ENCODE measurements at places on chromosomes 12 and 14. TPM values are rescaled to one million over a fixed set of nuclear protein-coding genes. Genes with fewer than 3 reads are reported as not detected.

Gene DEGS2
- total RNA-seq = 0.58 TPM

Gene PTPN6
- total RNA-seq = not detected

DNA sequence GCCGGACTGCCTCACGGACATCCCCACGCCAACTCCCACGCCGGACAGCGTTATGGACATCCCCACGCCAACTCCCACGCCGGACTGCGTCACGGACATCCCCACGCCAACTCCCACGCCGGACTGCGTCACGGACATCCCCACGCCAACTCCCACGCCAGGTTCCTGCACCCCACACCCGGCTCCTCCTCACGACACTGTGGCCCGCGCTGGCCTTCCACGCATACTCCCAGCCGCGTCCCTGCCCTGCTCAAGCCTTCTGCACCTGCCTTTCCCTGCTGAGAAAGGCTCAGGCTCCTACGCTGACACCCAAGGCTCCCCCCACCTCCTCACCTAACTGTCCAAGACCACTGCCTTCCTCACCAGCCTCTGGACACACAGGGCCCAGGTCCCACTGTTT is 9.7 kb downstream of the CACNA2D4 start:
- no peak for DNase-seq

Gene C12orf43
- 12.8 TPM for total RNA-seq

Gene HOTAIR
- 7.0 TPM for total RNA-seq

- peak; percentile 43 for DNase-seq
Measured at GRCh38 chr12:109110988-109111495, 5.3 kb upstream of the ACACB start.

GRCh38 chr14:64725261-64725815 is 21.1 kb downstream of the PLEKHG3 start:
- DNase-seq = no peak

DNA sequence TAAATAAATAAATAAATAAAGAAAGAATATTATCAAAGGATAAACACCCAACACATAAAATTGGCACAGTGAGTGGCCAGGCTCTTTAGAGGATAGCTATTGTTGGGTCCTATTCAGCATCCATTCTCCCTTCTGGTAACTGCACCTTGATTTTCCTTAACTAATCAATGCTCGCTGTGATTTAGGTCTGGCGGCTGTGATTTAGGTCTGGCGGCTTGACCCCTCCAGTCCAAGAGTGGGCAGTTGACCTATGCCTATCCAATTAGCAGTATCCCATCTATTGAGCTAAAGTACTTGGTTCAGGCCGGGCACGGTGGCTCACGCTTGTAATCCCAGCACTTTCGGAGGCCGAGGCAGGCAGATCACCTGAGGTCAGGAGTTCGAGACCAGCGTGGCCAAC is 9.7 kb upstream of the SLC15A4 start:
- no peak for DNase-seq

Gene PPM1H
- 1.6 TPM for total RNA-seq

Gene MFAP5
- total RNA-seq = 22.7 TPM

Gene PLEKHG7
- total RNA-seq = not detected

GRCh38 chr14:21268617-21269251 is 508 bp downstream of the HNRNPC start:
- peak; percentile 48 for DNase-seq

GRCh38 chr12:44526655-44527182 is 349.4 kb downstream of the NELL2 start:
- no peak for DNase-seq

Gene E2F7
- total RNA-seq = 18.0 TPM

DNA sequence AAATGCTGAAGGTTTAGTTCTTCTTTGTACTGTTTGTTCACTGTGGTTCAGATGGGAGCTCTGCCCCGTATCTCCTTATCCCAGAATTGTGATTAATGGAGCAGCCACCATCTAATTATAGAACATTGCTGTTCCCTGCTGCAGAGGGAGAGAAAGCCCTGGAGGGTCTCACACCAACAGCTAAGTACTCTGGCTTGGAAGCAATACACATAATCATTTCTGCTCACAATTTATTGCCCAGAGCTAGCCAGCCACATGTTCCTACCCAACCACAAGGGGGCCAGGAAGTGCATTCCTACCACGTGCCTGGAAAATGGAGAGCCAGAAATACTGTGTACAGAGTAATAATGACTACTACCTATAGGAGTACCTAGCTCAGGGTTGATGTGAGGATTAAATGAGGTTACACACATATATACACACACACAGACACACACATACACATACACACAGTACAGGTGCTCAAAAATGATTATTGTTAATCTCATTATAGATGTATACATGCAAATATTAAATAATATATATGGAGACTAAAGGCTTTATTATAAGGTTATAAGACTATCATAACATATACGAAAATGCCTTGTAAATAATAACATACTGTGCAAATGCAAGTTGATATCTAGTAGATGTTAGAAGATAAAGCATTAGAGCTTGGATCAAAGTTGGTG is 22.3 kb downstream of the MSRB3 start:
- peak; percentile 34 for DNase-seq

DNA sequence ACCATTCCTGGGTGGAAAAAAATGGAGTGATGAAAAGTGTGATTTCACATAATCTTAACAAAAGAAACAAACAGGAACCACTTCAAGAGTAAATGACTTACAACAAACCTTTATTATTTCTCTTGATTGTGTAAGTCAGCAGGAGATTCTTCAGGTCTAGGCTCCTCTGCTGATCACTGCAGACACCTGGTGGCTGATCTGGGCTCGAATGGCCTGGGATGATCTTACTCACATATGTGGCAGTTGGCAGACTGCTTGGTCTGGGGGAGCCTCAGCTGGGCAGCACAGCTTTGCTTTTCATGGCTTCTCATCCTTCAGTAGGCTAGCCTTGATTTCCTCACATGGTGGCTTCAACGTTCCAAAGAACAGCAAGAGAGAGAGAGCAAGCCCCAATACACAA is 215.4 kb upstream of the PRICKLE1 start:
- no peak for DNase-seq

- DNase-seq = no peak
Measured at GRCh38 chr12:112875608-112876007, 31.2 kb upstream of the OAS1 start.

DNA sequence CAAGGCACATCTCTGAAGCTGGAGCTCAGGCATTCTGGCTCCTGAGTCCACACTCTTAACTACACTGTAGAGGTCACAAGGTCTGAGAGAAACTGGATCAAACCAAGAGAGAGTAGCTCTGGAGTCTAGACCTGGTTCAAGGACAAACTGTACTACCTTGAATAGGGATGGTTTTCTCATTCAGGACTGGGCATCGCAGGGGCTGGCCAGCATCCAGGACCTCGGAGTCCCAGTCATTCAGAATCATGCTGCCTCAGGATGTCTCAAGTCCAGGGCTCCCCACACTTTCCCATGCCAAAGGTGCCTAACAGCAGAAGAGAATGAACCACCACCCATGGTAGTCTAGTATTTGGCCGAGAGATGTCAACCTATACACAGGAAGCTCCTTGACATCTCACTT is 13.1 kb upstream of the PLEKHD1 start:
- DNase-seq = no peak

DNA sequence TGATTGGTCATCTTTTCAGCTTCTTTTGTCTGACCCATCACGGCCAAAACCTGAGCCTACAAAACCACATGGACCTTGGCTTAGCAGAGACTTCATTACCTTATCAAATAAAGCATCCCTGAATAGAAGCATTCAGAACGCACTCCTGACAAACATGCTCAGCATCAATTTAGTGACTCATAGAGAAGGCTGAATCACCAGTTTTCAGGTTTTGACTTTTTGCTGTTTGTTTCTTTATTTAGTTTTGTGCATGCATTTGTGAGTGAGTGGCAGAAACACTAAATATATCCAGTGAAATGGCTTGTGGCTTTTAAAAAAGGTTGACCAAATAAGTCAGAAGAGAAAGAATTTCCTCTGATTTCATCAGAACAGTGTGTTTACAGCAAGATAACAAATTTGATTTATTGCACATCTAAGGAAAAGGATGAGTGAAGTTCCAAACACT is 19.0 kb upstream of the OVCH1 start:
- DNase-seq = peak; percentile 54

Gene CCDC197
- not detected for total RNA-seq

DNA sequence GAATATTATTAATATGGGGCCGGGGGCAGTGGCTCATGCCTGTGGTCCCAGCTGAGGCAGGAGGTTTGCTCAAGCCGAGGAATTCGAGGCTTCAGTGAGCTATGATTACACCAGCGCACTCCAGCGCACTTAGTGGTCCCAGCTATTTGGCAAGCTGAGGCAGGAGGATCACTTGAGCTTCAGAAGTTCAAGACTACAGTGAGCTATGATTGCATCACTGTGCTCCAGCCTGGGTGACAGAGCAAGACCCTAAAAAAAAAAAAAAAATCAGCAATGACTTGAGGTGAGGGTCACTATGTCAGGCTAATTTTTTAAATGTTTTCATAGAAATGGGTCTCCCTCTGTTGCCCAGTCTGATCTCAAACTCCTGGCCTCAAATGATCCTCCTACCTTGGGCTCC is 243.4 kb downstream of the RBM19 start:
- no peak for DNase-seq

Gene COL2A1
- total RNA-seq = not detected

GRCh38 chr12:16553457-16553856 is 52.5 kb downstream of the LMO3 start:
- peak; percentile 41 for DNase-seq

Gene HRK
- total RNA-seq = not detected

Gene ETV6
- total RNA-seq = 3.9 TPM

GRCh38 chr12:119258149-119258548 is 76.4 kb upstream of the CCDC60 start:
- DNase-seq = no peak

Gene CCDC177
- not detected for total RNA-seq

DNA sequence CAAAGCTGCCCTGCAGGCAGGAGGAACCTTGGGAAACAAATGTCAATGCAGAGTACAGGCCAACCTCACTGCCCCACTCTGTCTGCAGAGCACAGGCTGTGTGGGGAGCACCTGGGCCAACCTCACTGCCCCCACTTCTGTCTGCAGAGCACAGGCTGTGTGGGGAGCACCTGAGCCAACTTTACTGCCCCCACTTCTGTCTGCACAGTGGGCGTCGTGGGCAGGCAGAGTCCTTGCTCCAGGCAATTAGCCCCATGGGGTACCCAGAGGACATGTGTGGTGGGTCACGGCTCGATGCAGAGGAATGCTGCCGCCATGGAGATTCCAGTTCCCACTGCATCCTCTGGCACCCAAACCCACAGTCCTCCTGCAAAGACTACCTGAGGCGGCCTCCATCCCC is 26.2 kb downstream of the BRF1 start:
- no peak for DNase-seq

DNA sequence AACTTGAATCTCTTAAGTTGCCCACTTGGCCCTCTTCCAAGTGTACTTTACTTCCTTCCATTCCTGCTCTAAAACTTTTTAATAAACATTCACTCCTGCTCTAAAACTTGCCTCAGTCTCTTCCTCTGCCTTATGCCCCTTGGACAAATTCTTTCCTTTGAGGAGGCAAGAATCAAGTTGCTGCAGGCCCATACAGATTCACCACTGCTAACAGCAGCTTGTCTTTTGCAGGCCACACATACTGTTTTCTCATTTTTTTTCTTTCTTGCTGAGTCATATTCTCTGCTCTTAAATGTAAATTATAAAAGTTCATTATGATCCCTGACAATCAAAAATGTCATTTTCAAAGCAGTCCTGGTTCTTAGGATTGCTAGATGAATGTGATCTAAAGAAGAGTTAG is 1820.8 kb upstream of the FLRT2 start:
- DNase-seq = no peak

GRCh38 chr14:51073731-51074130 is 21.2 kb downstream of the TRIM9 start:
- DNase-seq = no peak

Gene TSPAN19
- 0.06 TPM for total RNA-seq

DNA sequence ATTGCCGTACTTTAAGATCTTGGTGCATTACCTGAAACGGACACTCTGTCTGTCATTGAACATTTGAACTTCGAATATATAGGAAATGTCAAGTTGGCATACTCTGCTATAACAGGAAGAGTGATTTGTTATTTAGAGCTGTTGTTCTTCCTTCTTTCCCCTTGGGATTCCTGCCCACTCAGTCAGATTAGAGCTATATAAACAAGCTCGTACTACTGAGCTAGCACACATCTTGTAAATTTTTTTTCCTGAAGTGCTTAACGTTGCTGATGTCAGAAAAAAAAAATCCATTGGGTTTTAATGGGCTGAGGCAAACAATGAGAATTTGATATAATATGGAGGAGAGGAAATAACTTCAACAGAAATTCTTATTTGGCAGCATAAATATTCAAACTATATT is 26.8 kb downstream of the RGS6 start:
- no peak for DNase-seq

Gene GPR84
- not detected for total RNA-seq

DNA sequence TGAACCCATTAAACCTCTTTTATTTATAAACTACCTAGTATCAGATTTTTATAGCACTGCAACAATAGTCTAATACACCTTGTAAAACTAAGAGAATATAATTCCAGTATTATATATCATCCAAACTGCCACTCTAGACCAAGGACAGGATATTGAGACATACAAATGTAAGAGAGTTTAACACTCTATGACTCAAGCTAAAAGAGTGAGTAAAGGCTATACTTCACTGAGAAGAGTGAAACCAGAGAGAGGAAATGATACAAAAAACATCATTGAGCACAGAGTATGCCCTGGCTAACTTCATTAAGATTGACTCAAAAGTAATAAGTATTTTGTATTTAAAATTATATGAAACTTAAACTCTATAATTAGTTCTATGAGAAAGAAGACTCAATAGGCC is 1951.9 kb upstream of the SEL1L start:
- no peak for DNase-seq

DNA sequence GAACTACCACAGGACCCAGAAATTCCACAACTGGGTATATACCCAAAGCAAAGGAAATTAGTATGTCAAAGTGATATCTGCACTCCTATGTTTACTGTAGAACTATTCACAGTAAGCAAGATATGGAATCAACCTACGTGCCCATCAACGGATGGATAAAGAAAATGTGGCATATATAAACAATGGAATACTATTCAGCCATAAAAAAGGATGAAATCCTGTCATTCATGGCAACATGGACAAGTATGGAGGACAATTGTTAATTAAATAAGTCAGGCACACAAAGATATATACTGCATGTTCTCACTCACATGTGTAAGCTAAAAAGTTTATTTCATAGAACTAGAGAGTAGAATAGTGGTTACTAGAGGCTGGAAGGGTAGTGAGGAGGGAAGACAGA is 97.0 kb downstream of the CEP83 start:
- DNase-seq = no peak

- no peak for DNase-seq
Measured at GRCh38 chr12:125017801-125018200, 24.4 kb downstream of the BRI3BP start.

Gene LRRC10
- not detected for total RNA-seq

Gene PTPRR
- total RNA-seq = 0.19 TPM

GRCh38 chr14:74437496-74438053 is 11.6 kb upstream of the SYNDIG1L start:
- DNase-seq = peak; percentile 6

Gene WNT5B
- total RNA-seq = 50.9 TPM
